RWPE1 (cell line): ENCODE measurements at places on chromosomes 16 and 17.

DNA sequence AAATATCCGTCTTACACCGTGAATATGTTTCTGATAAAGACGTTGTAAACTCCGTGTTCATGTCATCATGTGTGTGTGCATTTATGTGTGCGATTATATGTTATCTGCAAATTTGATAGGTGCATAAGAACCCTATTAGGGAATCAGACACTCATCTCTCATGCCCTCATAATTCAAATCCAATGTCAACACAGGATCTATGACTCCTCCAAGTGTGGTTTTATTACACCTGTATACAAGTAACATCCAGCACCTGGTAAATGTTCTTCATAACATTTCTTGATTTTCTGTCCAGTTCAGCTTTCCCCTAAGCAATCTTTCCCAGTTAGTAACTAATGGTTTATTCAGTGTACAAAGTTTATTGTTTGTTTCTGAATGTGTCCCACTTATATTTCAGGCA lies 681.9 kb downstream of the CDH11 start:
- no peak for DNase-seq

DNA sequence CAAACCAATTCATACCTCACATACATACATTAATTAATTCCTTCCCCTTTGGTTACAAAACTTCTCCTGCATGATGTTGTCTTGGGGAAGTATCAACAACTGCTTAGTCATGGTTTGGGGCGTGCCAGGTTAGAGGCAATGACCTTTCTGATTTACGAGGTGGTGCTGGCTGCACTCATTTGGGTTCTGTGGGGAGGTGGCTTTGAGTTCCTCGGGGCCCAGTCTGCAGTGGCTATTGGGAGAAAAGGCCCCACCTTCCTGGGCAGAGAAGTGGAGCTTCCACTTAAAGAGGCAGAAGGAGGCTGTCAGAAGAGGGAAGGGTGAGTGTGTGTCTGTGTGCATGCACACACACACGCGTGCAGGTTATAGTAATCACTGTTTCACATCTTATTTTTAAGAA lies 10.2 kb upstream of the ETV4 start:
- DNase-seq, result peak; percentile 71

DNA sequence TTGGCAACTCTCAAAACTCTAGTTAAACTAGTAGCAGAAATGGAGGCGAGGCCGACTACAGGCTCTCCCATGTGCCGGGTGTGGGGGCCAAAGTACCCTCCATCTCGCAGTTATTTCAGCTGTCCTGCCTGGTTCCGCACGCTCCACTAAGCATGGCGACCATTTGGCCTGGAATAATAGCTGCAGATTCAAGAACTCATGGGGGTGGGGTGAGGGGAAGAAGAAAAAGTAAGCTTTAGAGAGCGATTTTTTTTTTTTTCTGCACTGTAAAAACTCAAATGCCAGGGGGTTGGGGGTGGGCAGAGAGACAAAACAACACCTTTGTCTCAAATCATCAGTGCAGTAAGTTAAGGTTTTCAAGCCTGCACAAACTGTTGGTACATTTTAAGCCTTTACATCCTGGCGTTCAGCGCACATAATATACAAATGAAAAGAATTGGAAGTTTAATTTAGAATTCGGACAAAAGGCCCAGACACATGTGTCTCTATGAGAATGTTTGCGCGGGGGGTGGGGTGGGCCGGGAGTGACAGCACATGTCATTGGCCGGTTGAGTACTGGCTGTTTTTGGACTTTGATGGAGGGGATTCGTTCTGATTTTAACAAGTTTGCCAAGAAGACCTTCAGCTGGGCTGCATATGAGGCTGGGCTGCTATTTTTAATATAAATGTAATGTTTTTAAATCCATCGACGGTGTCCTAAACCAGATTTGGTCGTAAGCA lies 694.7 kb upstream of the SALL1 start:
- DNase-seq, result no peak

- DNase-seq, result no peak
These were observed 25.5 kb downstream of the MYOCD start for GRCh38 chr17:12691173-12691572.

- no peak for DNase-seq
These were observed 3.8 kb upstream of the WIPI1 start for GRCh38 chr17:68461122-68461539.

DNA sequence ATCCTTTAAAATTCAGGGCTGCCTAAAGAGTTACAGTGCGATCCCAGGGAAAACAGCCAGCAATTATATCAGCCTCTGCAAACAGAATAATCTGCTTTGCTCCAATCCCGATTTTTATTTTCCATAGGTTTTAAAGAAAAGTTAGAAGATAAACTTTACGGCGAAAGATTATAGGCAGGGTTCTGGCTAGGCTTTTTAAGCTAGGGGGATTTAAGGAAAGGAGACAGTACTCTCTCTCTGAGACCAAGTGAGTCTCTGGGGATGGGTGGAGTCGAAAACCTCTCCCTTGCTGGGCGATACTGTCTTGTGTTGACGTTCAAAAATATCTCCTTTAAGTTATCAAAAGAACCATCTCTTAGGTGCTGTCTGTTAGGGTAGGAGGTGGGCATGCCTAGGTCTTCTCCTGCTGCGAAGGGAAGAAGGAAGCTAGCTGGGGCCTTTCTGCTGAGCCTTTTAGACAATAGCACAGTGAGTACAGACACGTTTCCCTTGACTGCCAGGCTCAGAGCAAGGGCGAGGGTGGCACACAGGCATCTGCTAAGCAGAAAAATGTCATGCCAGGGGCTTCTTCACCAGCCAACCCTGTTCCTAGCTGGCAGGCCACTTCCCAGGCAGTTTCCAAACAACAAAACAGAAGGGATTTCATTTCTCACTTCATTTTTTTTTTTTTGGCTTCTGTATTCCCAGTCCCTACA lies 167.9 kb upstream of the MAF start:
- no peak for DNase-seq
